DMS 273 treated with DMSO at 0.1 percent for 48 hours (cell line): ENCODE measurements at places on chromosomes 5 and 9.

DNA sequence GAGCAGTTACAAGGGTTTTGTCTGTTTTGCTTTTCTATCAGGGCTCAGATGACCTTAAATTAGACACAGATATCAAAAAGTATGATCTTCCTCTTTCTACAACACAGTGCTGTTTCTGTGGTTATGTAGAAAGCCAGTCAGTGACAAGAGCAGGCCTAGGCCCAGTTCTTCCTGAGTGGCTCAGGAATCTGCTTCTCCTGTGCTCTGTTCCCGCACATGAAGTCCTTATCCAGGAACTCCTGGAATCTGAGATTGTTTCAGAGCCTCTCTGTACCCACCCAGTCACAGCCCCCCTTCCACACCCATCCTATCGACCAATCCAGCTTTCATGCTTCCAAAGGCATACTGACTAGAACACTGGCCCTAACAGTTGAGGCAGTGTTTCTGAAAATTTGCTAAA lies 40.4 kb upstream of the SMU1 start:
- DNase-seq: no peak

- DNase-seq: no peak
Observed at GRCh38 chr5:59020611-59021285, 437.9 kb downstream of the RAB3C start.

DNA sequence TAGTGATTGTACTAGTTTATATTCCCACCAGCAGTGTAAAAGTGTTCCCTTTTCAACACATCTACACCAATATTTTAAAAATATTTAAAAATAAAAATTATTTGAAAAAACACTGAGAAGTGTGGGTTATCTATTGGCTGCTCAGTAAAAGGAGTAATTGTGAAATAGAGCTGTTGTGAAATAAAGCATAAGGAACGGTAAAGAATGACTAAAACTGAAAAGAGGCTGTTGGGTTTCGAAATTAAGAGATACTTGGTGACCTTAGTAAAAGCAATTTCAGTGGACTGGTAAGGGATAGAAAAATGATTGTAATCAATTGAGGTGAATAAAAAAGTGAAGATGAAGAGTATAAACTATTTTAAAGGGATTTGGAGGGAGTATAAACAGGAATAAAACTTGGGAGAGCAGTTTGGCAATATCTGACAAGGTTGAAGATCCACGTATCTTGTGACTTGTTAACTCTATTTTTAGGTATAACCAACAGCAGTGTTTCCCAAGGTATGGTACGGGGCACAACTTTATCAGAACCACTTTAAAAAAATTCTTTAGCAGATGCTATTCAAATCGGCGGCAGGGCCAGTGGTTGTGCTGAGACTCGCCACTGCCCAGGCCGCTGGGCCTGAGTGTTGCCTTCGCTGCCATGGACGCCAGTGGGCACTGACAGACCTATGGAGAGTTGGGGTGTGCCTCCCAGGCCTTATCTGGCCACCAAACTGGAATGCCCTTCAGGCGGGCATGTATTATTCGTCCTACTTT lies 63.3 kb downstream of the TMEM38B start:
- no peak for DNase-seq

DNA sequence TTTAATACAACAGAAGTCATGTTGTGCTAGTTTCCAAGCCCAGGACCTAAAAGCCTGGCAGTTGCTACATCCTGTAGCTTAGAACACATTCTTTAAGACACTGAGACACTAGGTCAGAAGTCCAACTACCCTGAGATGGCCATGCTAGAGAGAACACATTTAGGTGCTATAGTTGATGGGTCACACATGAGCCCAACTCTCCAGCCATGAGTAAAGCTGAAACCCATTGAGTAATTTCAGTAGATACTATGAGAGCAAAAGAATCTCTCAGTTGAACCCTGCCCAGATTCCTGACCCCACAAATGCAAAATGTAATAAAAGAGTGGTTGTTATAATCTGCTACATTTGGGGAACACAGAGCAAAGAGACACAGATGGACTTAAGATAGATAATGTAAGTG lies 164.4 kb downstream of the SEMA5A start:
- DNase-seq: no peak

DNA sequence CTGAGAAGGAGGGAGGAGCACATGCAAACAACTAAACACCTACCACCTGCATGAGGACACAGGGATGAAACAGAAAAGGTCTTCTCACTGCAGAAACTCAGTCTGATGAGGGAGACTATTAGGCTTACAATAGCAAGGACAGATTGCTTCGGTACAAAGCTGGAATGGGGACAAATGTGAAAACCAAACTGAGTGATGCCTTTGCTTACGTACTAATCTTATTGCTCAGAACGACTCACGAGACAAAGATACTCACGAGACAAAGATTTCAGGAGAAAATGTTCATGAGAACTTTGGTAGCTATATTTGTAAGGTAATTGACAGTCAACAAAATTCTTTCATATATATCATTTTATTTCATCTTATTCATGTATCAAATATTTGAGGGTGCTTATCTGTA lies 71.9 kb upstream of the TAF1L start:
- no peak for DNase-seq

- DNase-seq: no peak
Observed at GRCh38 chr9:33117306-33117705, 40.8 kb upstream of the SMU1 start.

- DNase-seq: no peak
Observed at GRCh38 chr5:73179730-73180129, 6.7 kb downstream of the TMEM174 start.

GRCh38 chr5:77167695-77168121 lies 42.8 kb upstream of the PDE8B start:
- no peak for DNase-seq

DNA sequence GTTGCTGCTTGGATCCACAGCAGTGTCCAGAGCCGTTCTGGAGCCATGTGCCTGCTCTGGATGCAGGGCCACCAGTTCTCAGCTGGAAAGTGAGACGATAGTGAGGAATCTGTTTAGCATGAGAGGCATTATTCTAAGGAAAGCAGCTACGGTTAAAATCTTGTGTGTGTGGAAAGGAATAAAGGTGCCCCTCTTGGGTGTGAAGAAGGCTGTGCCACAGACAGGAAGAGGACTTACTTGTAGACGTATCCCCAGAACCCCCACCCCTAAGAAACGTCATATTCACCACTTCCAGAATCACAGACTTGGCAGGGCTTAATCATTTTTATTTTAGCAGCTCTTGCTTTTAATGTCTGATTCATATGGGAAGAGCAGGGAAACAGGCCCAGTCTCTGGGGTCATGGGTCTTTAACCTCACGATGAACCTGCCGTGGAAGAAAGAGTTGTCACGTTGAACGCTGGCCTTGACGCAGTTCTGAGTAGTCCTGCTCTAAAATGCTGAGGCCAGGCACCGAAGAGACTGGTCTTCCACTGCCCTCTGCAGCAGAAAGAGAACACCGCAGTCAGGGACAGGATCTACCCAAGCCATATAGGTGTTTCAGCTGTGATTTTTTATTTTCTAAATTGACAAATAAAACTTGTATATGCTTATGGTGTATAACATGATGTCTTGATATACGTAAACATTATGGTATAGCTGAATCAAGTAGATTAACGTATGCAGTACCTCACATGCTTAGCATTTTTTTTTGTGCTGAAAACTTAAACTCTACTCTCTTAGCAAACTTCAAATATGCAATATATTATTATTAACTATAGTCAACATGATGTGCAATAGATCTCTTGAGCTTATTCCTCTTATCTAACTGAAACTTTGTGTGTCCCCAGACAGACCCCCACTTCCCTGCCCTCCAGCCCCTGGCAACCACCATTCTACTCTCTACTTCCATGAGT lies 38.8 kb downstream of the CARTPT start:
- DNase-seq: peak; percentile 21

- no peak for DNase-seq
Observed at GRCh38 chr9:15353892-15354291, 46.9 kb upstream of the TTC39B start.

DNA sequence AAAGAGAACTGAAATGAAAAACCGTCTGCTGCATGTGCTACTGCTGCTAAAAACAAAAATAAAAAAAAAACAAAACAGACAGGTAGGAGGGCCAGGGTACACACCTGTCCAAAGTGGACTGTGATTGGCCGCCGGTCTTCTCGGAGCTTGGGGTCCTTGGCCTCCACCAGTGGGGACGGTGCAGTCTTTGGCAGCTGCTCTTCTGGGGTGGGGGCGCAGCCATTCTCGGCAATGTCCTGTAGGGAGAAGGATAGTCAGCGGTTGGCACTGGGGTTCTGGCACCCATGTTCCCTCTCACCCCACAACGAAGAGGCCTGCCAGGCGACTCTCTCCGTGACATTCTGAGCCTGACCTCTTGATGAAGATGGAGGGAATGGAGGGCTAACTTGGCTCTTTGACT lies 84.3 kb downstream of the CRB2 start:
- no peak for DNase-seq
